Lung (tissue), 17 donors: ENCODE measurements at places on chromosomes 6 and 20. TPM values are rescaled to one million over a fixed set of nuclear protein-coding genes. Genes with fewer than 3 reads are reported as not detected.

DNA sequence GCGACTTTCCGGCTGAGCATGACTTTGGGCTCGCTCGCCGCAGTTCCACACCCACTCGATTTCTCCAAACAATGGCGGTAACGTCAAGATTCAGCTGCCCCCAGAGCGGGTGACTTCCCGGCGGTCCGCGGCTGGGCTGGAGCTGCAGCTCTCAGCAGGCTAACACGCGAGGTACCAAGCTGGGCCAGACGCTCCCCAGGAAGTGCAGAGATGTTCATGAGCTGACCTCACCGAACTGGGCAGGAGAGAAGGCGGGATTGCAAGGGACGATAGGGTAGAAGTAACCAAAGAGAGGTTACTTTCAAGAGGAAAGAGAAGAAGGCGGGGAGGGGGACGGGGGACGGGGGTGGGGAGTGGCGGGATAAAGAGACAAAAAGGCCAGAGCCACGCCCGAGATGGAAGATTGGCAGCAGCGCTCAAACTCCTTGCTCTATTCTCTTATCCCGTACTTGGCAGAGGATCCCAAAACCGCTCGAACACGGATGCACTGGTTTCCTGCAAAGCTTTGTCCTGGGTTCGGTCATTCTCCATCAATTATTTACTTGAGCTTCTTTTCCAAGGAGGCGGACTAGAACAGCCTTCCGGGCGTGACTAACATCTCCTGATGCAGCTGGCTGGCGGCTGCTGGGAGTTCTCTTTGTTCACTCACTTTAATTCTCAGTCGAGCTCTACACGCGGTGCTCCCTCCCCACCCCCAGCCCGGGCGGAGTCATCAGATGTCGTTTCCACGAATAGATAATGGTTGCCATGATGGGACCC lies at the start of gene MTCL3:
MTCL3 (minus strand) TSS at position 626 of the 759 bp plus-strand sequence.
- peak; percentile 63 for DNase-seq

- no peak for DNase-seq
Measured at GRCh38 chr6:15431762-15432483, 186.1 kb downstream of the JARID2 start.

The CRISP3 gene
- total RNA-seq: 0.80 TPM

The TMEM74B gene
- 10.9 TPM for total RNA-seq

The CD40 gene
- total RNA-seq: 20.4 TPM

- no peak for DNase-seq
Measured at GRCh38 chr6:41594766-41595165, 43.5 kb upstream of the MDFI start.

DNA sequence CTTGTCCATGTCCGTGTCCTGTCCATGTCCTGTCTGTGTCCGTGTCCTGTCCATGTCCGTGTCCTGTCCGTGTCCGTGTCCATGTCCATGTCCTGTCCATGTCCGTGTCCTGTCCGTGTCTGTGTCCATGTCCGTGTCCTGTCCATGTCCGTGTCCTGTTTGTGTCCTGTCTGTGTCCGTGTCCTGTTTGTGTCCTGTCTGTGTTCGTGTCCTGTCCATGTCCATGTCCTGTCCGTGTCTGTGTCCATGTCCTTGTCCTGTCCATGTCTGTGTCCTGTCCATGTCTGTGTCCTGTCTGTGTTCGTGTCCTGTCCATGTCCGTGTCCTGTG lies 55.0 kb upstream of the BHLHE23 start:
- DNase-seq: no peak

DNA sequence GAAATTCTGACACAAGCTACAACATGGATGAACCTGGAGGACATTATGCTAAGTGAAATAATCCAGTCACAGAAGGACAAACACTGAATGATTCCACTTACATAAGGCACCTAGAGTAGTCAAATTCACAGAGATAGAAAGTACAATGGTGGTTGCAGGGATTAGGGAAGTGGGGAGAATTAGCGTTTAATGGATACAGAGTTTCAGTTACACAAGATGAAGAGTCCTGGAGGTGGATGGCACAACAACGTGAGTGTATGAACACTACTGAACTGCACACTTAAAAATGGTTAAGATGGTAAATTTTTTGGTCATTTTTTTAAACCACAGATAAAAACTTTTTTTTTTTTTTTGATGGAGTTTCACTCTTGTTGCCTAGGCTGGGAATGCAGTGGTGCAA lies 24.7 kb downstream of the MOCS3 start:
- no peak for DNase-seq

DNA sequence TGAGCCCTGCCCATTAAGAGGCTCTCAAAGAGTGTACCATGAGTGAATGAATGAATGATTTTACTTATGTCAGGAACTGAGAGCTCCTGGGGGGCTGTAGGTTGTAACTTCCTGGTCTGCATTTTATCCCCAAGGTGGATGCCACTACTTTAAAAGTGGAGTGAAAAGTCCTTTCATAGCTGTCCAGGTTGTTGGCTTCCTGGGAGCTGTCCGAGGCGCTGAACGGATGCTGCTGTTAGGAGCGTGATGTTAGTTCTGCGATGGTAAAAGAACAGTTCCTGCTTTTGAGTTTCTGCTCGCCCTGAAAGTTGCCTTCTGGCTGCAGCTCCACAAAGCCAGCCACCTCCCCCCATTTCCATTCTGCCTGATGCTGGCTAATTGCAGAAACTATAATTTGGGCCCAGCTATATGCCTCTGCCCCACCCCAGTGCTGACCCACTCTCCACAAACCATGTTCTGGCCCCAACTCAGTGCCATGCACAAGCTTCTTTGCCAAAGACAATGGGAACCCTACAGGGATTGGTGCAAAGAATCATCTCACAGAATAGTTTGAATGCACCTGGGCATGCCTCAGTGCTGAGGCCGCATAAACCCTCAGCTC lies 330.9 kb upstream of the CDH4 start:
- peak; percentile 69 for DNase-seq

GRCh38 chr6:40336940-40337760 lies 250.0 kb downstream of the LRFN2 start:
- no peak for DNase-seq

- peak; percentile 50 for DNase-seq
Measured at GRCh38 chr6:137309078-137309762, 90.0 kb upstream of the IFNGR1 start.

DNA sequence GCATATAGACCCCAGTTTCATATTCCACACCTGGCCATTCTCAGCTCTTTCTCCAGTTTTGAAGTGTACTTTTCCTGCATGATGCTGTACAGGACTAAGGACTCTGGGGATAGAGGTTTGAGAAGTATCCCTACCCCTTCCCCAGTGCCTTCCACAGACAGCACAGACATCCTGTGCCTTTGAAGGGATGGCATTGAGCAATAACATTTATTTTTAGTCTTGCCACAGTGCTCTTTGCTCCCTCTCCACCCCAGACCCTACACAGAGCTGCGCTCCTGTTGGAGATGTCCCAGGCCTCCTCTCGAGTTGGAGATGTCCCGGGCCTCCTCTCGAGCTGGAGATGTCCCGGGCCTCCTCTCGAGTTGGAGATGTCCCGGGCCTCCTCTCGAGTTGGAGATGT lies 275.8 kb downstream of the FARS2 start:
- no peak for DNase-seq

The SIRPB2 gene
- 18.5 TPM for total RNA-seq

GRCh38 chr6:80744213-80744612 lies 637.7 kb downstream of the BCKDHB start:
- DNase-seq: no peak

DNA sequence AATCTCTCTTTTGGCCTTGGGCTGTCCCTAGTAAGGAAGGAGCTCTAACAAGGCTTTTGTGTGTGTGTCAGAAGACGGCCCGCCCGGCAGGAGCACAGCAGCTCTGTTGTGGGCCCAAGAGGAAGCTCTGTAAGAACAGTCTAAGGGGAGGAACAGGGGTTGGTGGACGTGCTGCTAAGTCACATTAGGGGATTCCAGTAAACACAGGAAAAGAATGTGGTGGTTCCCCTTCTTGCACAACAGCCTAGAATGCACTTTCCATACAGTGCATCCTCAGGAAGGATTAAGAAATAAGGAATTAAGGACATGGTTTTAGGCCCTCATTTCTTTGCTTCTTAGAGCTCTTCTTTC lies 114.5 kb downstream of the RNF144B start:
- peak; percentile 32 for DNase-seq

GRCh38 chr6:111259089-111259831 lies 172.0 kb downstream of the SLC16A10 start:
- peak; percentile 100 for DNase-seq

DNA sequence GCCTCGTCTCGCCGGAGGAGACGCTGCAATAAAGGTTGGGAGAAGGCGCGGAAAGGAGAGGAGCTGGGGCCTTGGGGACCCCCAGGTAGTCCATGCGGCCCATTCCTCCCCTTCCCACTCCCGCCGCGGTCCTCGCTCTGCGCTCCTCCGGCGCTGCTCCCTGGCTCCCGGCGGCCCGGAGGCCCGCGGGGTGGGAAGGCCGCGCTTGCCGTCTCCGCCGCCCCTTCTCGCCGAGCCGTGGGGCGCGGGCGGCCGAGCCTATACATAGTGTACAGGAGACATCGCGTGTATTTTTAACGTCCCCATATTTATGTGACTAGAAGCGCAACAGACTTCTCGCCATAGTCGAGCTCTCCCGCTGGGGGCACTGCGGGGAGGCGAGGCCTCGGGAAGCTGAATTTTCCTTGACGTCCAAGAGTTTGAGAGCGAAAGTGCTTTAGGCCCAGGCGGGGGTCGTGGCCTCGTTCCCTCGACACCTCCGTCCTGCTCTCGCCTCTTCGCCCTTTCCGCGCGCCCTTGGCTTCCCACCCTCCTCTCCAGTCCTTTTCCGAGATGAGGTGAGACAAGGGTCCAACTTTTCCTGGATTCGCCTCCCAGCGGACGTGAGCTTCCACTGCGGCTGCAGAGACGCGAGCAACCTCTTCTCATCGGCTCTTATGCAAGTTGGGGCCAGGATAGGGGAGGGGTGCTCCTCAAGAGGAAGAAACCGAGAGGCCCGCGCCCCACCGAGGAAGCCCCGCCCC lies 29.0 kb downstream of the SLC12A5 start:
- DNase-seq: peak; percentile 60

- DNase-seq: no peak
Measured at GRCh38 chr6:20877008-20877937, 343.0 kb downstream of the CDKAL1 start.

DNA sequence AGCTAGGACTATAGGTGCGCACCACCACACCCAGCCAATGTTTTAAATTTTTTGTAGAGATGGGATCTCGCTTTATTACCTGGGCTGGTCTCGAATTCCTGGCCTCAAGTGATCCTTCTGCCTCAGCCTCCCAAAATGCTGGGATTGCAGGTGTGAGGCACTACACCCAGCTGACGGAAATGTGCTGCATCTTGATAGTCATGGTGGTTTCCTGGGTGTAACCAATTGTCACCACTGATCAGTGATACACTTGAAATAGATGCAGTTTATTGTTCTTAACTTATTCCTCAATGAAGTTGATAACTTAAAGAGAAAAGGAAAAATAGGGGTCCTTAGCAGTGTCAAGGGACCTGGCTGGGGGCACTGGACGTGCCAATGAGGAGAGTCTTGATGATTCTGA lies 92.4 kb downstream of the PPP1R14C start:
- no peak for DNase-seq

The LY6G6C gene
- not detected for total RNA-seq

The CDH22 gene
- 0.25 TPM for total RNA-seq

DNA sequence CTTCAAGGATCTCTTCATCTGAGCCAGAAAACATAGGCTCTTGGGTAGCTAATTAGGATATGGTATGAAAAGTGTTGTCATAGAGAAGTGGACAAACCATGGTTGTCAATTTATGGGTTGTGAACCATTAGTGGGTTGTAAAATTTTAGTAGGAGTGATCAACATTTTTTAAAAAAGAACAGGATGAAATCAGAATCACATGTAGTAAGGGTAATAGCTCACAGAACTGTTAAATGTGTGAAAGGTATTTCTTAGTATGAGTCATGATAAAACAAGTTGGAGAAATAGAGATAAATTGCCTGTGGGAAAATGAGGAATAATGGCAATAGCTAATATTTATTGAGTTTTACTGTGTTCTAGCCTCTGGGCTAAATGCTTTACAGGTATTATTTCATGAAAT lies 113.4 kb downstream of the MAP3K4 start:
- DNase-seq: no peak

DNA sequence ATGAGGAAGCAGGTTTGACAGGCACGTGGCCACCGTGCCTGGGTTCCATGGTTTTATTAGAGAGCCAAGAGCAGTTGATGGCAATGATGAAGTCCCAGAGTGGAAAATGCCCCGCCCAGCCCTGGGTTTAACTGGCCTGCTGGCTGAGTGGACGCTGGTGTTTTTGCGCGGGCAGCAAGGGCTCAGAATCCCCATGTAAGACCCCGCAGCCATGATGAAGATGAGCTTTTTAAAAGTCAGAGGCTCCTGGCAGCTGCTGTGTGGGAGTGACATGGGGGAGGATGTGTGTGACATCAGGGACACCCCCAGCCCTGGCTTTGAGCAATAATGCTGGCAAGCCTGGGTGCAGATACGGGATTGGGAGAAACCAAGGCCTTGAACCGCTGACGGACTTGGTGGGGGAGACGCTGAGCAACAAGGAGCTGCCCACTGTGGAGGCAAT lies 33.0 kb upstream of the SLCO4A1 start:
- no peak for DNase-seq

The LPIN3 gene
- 11.5 TPM for total RNA-seq

DNA sequence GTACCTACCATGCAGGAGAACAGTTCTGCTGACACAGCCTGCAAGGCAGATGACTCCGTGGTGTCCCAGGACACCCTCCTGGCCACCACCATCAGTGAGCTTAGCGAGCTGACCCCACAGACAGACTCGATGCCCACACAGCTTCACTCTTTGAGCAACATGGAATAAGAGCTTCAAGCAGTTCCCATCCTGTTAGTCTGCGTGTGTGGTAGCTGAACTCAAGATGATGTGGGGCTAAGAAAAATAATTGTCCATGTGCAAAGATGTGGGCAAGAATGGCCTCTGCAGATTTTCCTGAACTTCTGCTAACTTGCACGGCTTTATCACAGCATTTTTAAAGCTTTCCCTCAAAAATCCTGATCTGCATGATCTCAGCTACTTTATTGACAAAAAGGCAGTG lies 8.3 kb downstream of the GZF1 start:
- no peak for DNase-seq

DNA sequence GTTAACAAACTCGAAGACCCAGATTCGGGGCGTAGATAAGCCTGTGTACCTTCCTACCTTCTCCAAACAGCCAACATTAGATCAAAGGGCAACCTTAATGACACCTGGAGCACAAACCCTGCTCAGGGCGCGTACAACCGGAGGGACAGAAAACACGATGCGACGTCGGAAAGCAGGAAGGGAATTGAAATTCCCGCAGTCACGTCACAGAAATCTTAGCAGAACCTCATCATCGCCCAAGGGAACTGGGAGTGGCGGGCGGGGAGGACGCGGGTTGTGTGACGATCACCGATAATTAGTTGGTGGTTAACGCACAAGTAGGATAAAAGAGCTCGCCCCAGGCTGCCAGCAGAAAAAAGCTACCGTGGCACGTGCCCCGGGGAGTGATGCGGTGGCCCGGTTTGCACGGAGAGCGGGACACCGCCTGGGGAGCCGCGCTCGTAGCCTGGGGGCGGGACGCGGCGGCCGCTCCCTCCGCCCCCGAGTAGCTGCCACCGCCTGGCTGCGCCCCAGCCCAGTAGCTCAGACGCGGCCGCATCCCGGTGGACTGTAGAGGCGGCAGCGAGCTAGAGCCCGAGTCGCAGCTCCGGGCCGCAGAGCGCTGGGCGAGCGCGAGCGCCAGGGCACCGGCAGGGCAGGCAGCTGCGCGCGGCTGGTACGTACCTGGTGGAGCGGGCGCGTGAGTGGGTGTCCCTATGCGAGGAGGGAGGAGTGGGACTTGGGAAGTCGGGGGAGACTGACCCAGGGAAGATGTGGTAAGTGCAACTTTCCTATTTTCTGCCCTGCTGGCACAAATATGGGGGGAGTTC lies at the start of gene PKIB:
PKIB (plus strand) TSS at position 525 of the 809 bp plus-strand sequence. CDS start 107,390 bp downstream, outside the sequence.
- peak; percentile 84 for DNase-seq
